Stimulated activated naive CD4-positive, alpha-beta T cell (primary cell): ENCODE measurements at places on chromosomes 1 and 21.

DNA sequence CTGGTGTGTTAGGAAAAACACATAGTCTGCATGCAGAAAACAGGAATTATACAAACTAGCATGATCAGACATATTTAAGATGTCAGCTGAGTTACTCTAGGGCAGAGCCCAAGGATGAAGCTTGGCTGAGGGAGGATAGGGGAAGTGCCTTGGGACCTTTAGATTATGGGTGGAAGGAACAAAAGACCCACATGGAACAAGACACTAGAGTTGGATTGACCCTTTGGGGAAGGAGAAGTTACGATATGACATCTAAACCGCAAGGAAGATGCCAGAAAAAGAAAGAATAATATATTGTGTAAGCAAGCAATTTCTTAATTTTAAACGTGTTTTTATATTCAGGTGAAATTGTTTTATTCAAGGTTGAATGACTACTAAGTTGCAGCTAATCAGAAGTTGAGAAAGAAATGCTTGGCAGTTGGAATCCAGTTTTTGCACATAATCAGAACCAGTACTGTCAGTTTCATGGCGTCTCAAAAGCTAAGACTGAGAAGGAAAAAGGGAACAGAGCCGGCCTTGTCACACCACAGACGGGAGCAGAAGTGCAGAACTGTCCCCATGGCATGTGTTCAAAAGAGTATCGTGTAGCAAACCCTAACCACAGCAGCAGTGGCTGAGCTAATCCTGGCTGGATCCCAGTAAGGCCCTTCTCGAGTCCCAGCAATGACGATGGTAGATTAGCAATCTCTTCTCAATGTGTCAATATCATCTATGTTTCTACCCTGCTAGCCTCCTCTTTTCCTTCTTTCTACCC, 31.2 kb upstream of the IFNAR2 start:
- DNase-seq = no peak

GRCh38 chr1:205317311-205317917, 4.1 kb downstream of the NUAK2 start:
- DNase-seq = no peak

DNA sequence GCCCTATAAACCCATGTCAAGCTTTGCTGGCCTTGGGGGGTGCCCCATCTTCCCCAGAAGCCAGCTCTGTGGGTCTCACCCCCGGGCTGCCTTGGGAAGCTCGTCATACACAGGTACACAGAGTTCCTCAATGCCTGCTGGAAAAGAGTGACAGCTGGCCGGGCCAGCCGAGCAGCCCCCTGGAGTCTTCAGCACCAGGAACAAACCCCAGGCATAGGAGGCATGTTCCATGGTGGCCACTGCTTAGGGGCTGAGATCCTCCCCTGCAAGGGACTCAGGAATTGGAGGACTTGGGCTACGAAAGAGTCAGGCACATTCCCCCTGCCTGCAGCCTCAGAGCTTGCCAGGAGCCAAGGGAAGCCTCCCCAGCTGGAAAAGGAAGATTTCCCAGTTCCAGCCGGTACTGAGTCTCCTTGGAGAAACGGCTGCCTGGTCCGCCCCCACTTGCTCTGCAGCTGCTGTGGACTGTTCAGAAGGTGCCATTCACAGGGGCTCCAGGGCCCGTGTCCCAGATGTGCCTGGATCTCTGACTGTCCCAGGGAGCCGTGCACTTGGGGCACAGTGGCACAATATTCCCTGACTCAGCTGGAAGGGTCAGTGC, 89.5 kb downstream of the STUM start:
- DNase-seq = no peak

GRCh38 chr1:231419738-231420298, 2.3 kb downstream of the EGLN1 start:
- DNase-seq = peak; percentile 16

- DNase-seq = no peak
Measured at GRCh38 chr1:18653367-18653766, 22.7 kb downstream of the PAX7 start.

DNA sequence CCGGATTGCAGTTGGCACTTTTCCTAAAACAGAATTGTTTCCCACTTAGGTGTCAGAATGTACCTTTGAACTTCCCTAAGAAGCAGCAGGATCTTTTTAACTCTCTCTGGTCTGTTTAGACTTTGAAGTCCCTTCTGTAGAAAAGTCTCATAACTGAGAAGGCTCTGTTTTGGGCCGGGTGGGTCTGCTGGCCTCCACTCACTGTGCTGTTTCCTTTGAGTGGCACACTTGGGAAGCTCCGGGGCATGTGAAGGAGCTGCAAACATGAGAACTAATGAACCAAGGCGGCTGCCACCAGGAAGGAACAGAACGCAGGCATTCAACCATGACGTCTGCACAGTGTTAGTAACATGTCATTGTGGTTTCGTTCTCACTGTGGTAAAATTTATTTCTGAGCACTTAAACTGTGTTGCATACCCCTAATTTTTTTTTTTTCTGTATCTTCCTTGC, 19.5 kb upstream of the NCMAP start:
- peak; percentile 88 for DNase-seq

DNA sequence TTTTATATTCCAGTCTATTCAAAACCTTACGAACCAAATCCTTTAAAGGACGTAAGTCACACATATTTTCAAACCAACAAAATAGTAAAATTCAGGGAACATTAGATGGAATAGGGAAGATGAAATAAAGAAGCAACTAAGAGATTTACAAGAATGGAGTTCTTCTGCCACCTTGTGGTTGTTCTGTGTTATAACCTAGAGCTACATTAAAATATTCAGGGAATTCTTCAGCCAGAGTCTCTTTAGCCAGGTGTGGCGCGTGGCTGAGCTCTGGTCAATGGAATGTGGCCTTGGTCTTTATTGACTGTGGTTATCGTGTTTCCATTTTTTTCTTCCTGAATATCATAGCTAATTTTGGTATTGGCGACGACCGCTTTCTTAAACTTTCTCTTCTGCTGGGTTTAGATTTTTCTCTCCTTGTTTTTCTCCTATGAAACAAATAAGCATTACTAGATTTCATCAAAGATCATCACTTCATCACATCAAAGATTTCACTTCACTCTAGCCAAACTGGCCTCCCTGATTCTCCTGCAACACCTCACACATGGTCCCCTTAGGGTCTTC, 221.3 kb downstream of the MRPL39 start:
- DNase-seq = peak; percentile 28
